ENCODE measurements at places on chromosomes 1 and 21.

- DNase-seq: no peak
Observed at GRCh38 chr1:186798960-186799688, 29.6 kb upstream of the PLA2G4A start.

DNA sequence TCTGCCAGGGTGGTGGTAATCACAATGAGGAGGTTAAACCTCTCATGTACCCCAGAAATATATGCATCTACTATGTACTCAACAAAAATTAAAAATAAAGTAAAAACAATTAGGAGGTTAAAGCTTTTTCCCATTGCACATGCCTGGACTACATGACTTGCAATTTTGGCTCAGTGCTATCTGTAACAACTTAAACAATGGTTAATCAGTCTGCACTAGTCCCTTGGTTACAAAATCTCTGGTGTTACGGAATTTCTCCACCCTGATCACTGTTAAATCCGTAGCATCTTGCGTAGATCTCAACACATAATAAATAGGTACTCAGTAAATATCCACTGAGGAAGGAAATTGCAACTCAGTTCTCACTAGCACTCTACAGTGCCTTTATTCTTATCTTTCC, 66.5 kb downstream of the SDCCAG8 start:
- DNase-seq: no peak

DNA sequence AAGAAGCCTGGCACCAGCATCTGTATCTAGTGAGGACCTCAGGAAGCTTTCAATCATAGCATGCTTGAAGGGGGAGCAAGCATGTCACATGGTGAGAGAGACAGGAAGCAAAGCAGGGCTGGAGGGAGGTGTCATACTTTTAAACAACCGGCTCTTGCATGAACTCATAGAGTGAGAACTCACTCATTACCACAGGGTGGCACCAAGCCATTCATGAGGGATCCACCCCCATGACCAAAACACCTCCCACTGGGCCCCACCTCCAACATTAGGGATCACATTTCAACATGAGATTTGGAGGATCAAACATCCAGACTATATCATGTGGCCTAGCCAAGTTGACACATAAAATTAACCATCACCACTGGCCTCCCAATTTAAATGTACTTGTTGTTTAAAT, 125.1 kb upstream of the KCND3 start:
- no peak for DNase-seq

GRCh38 chr1:65992165-65992821, 199.6 kb downstream of the PDE4B start:
- no peak for DNase-seq

- DNase-seq: no peak
Observed at GRCh38 chr21:27078915-27079314, 112.0 kb upstream of the ADAMTS5 start.

- DNase-seq: no peak
Observed at GRCh38 chr1:150320667-150320978, 710 bp upstream of the PRPF3 start.

DNA sequence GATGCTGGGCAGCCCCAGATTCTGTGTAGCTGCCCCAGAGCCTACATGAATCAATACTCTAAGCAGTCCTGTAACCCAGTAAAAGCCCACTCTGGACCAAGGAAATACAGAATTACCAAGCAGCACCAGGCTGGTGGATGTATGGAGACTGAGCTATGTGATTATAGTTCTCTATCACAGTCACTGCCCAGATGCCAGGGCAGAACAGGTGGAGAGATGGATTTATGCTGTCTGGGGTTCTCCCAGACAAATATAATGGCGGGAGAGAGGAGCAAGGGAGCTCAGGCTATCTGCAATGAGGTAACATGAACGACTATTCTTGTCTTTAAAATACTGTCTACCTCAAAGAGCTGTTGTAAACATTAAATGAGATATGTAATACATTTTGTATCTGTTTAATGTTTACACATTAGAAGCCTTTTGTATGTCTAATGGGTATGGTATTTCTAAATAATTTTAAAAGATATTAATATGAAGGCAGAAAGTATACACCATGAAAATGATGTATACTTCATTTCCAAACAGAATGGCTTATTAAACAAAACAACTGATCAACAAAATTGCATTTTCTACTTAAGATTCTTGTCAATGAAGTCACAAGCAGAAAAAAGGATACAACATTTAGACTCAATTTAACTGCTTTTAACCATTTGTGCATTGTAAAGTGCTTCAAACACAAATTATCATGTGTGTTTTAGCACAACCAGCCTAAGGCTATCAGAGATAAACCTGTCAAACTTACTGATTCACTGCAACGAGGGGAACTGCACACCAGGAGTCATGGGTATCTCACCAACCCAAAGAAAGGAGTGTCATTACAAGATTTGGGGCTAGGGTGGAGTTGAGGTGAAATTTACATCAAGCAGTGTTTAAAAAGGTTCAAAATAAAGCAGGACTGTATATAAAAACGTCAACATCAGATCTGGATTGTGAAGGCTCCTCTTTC, 3.0 kb downstream of the SDE2 start:
- no peak for DNase-seq

DNA sequence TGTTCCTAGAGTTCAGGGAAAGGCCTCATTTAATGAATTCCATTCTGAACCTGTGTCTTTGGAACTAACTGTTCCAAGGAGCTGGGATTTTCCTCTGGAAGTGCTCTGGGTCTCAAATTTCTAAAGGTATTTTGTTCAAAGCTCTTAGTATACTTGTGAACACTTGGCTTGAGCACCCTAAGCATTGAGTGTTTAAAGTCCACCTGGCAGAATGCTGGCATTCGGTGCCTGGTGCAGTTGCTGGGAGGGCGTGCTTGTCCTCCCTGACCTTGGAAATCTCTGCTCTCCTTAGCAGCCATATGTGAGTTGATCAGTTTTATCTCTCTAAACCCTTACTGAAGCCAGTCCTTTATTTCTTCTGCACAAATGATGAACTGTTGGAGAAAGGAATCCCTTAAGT, 3.0 kb downstream of the MTARC2 start:
- no peak for DNase-seq

- no peak for DNase-seq
Observed at GRCh38 chr1:83110156-83110555, 888.8 kb downstream of the TTLL7 start.

DNA sequence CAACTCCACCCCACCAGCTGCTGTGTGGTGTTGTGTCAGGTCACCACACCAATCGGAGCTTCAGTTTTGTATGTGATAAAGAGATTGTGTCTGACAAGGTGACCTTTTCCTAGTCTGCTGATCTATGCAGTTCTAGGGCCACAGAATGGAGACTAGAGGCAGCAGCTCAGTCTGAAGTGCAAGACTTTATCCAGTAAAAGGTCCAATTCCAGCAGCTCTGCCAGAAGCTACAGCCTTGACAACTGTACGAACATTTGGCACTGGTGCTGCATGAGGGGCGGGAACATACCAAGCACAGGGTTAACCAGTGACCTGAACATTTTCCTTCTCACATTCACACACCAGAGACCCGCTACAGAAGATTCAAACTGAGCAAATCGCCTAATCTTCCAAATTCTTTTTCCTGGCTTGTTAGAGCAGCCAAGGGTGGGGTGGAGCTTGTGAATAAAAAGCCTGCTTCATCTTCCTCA, 9.3 kb downstream of the FMO1 start:
- DNase-seq: no peak

GRCh38 chr1:70051926-70052325, 153.5 kb downstream of the LRRC40 start:
- no peak for DNase-seq

Data from CD4-positive, alpha-beta T cell treated with Interleukin-21 for 1 hour (primary cell).